ENCODE measurements at places on chromosomes 11 and 22.

GRCh38 chr11:3782963-3783362 is 14.4 kb downstream of the NUP98 start:
- DNase-seq = no peak

DNA sequence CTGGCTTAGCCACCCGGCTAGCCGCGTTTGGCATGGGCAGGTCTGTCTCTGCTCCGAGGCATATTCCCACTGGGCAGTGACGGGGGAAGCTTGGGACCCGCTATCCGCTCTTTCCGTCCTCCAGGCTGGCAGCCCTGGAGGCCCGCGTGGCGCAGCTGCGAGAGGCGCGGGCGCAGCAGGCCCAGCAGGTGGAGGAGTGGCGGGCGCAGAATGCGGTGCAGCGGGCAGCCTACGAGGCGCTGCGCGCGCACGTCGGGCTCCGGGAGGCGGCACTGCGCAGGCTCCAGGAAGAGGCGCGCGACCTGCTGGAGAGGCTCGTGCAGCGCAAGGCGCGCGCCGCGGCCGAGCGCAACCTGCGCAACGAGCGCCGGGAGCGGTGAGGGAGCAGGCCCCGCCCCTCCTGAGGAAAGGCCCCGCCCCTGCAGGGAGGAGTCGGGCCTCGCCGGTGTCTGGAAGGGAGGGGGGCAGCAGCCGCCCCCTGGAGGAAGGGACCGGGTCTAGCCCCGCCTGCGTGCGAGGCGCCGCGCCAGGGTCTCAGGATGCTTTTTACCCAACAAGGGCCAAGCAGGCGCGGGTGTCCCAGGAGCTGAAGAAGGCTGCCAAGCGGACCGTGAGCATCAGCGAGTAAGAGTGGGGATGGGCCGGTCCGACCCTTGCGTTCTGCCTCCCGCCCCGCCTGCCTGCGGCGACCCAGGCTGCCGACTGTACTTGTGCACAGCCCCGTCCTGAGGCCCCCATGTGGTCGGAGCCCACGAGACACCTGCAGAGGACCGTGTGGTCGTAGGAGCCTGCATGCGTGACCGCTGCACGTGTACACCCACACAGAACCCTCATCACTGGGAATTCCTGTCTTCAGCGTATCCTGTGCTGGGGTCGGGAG is 7.9 kb downstream of the ATG16L2 start:
- peak; percentile 85 for DNase-seq

GRCh38 chr11:13487661-13488030 is 8.2 kb downstream of the PTH start:
- DNase-seq = no peak

- no peak for DNase-seq
These were observed 1.5 kb downstream of the OAF start for GRCh38 chr11:120212259-120212878.

GRCh38 chr22:45505991-45506747 is 3.5 kb downstream of the FBLN1 start:
- DNase-seq = no peak

- DNase-seq = no peak
These were observed 9.0 kb upstream of the NUCB2 start for GRCh38 chr11:17267576-17267975.

GRCh38 chr22:38415046-38415445 is 40.0 kb downstream of the KCNJ4 start:
- no peak for DNase-seq

DNA sequence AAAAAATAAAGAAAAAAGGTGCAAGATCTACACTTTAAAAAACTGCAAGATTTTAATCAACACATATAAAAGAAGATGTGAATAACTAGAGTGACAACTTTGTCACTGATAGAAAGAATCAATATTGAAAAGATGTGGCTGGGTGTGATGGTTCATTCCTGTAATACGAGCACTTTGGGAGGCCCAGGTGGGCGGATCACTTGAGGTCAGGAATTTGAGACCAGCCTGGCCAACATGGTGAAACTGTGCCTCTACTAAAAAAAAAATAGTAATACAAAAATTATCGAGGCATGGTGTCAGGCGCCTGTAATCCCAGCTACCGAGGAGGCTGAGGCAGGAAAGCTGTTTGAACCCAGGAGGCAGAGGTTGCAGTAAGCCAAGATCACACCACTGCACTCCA is 21.0 kb upstream of the FBLN1 start:
- DNase-seq = no peak

GRCh38 chr11:34415538-34415937 is 23.2 kb upstream of the CAT start:
- no peak for DNase-seq

DNA sequence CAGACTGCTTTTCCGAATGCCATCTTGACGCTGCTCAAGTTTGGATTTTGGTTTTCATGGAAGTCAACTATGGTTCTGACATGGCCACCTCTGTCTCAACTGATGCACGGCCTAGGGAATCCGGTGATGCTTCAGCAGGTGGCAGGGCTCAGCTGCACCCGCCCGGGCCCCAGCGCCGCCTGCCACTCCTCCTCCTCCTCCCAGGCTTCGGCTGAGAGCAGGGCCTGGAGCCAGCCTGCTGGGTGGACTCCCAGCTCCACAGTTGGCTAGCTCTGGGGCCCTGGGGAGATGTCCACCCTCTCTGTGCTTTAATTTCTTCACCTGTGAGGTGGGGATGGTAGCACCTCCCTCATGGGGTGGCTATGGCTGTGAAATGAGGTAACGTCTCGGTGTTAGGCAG is 20.3 kb upstream of the NFAM1 start:
- no peak for DNase-seq

- DNase-seq = no peak
These were observed 10.7 kb downstream of the PCSK7 start for GRCh38 chr11:117220999-117221774.

GRCh38 chr11:71581826-71582225 is 849 bp downstream of the KRTAP5-11 start:
- DNase-seq = no peak

- no peak for DNase-seq
These were observed 42.3 kb upstream of the ETS1 start for GRCh38 chr11:128629516-128630106.

GRCh38 chr11:15367695-15368094 is 253.0 kb downstream of the INSC start:
- DNase-seq = no peak

DNA sequence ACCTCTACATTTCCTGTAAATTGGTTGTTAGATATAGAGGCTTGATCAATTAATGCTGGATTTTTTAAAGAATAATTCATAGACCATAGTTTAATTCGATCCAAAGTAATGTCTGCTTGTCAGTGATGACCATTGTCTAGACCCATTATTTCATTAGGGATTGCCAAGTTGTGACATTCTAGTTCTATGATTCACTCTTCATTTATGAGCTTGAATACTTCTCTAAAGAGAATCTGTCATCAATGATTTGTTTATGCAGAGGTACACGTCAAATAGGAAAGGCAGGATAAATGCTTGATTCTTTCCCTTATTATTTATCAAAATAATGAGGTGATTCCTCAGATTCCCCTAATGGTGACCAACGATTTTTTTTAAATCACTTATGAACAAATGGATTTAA is 24.0 kb upstream of the ROBO3 start:
- no peak for DNase-seq

GRCh38 chr22:42879371-42880021 is 22.4 kb upstream of the ARFGAP3 start:
- no peak for DNase-seq

DNA sequence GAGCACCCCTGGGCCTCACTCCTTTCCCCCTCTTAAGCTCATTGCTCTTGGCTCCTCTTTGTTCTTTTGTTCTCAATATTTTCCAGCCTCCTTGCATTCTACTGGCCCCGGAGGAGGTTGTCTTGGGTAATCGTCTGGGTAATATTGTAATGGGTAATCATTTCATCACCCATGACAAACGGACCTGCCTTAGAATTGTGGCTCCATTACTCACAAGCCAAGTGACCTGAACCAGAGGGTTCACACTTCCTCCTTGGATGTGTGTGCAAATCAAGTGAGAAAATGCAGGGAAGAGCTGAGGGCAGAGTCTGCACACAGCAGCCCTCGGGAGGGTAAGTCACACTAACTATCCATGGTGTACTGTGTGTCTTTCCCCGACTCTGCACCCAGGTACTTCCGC is 305.0 kb downstream of the BUD13 start:
- DNase-seq = no peak

- DNase-seq = no peak
These were observed 1098.6 kb upstream of the CCDC90B start for GRCh38 chr11:84384731-84385130.

GRCh38 chr11:123374622-123374968 is 55.5 kb upstream of the GRAMD1B start:
- DNase-seq = no peak

GRCh38 chr22:23161574-23161973 is 16.3 kb downstream of the RAB36 start:
- no peak for DNase-seq

- DNase-seq = no peak
These were observed 106.9 kb downstream of the CTNND1 start for GRCh38 chr11:57868491-57868890.

GRCh38 chr11:79447038-79447786 is 6.4 kb upstream of the TENM4 start:
- no peak for DNase-seq

DNA sequence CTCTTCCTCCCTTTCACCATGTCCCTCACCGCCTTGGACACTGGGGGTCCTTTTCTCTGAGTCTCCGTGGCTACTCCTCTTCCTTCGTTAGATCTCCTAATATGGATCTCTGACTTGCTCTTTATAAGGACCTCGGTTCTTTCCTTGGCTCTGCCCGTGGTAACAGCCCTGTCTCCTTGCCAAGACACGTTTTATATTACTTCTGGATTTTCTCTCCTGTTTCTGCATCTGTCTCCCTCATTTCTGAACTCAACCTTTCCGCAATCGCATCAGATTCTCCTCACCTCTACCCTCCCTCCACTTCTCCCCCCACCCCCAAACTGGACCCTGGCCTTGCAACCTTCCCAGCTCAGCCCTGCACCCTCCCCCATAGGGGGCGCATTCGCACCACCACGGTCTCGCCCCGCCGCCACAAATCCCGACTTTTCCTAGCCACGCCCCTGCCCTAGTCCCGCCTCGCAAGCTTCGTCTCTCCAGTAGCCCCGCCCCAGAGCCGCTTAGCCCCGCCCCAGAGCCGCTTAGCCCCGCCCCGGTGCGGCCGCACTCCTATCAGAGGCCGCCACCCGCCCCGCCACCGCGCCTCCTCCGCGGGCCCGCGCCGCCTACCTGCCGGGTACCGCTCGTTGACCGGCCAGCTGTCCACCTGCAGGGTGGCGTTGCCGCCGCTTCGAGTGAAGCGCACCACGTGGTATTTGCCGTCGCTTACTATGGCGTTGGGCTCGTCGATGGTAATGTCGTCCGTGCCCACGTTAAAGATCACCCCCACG is 39.0 kb downstream of the SLC22A12 start:
- DNase-seq = no peak

GRCh38 chr22:42764895-42765363 is 44.3 kb upstream of the A4GALT start:
- DNase-seq = no peak

DNA sequence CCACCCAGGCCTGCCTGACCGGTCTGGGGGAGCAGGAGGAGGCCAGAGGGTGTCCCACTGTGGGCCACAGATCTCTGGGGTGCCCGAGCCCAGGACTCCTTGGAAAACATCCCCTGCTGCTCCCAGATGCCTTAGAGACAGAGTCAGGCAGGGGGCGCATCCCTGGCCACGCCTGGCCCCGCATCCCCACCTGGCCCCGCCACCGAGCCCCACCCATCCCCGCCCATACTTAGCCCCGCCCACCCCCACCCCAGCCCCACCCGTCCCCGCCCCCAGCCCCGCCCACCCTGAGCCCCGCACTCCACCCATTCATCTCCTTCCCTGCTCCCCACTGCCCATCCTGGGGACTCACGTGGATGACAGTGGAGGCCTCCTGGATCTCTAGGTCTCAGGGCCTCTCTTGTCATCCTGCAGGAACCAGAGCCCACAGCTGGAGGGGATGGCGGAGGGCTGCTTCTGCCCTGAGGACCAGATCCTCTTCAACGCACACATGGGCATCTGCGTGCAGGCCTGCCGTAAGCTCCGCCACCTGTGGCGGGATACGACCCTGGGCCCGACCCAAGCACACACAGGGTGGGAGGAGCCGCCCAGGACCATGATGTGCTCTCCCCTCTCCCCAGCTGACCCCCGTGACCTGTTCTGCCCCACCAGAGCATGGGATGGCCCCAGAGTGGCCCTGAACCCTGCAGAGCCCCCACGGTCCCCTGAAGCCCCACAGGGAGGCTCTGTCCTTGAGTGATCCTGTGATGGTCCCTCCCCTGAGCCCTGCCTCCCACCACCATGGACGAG is 33.6 kb downstream of the MUC5B start:
- DNase-seq = no peak

GRCh38 chr22:50084080-50084477 is 1.1 kb downstream of the MLC1 start:
- no peak for DNase-seq

- no peak for DNase-seq
These were observed 522 bp downstream of the CORO1B start for GRCh38 chr11:67442504-67443404.

- no peak for DNase-seq
These were observed 15.4 kb upstream of the TUBA8 start for GRCh38 chr22:18095101-18095805.

- no peak for DNase-seq
These were observed 22.9 kb downstream of the ARHGAP20 start for GRCh38 chr11:110689306-110689705.

DNA sequence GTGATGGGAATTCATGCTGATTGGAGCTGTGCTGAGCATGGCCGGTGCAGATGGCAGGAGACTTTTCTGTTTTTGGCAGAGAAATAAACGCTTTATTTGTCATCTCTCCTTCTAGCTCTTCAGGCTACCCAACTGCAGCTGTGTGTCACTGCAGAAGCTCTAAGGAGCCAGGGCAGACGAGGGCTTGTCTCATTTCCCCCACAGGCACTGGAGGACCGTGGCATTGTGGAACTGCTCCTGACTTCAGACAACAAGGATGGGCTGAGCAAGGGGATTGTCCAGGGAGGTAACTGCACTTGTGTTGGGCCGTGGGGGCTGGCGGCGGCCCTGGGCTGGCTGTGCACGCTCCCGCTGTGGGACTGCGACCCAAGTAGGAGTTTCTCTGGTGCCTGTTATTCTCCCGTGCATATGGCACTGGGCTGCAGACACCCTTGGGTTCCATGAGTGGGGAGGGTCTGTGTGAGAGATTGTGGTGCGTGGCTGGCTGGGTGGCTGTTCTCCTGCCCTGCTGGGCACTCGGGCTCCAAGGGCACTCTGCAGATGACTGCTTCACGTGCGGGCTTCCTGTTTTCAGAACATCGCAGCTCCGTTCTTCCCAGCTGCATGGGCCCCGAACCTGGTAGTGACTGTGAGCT is 27.2 kb downstream of the GLB1L2 start:
- no peak for DNase-seq

- no peak for DNase-seq
These were observed 19.8 kb upstream of the LRRC10B start for GRCh38 chr11:61488651-61489291.

DNA sequence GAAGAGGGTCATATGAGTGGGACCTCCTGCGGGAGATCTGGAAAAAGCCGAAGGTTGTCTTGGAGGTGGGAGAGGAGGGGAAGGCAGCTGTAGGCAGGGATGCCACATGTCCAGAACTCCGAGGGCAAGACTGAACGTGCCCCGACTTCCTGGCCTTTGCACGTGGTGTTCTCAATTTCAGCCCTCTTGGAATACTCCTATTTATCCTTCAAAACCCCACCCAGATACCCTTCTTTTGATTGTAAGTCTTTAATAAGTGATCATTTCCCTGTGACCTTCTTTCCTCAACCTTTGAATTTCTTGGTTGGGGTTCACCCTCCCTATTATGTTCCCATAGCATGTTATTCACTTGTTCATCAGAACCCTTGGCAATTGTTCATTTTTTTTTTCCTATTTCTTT is 95.3 kb upstream of the CRYBB3 start:
- DNase-seq = no peak

GRCh38 chr22:17258015-17258787 is 39.0 kb upstream of the ADA2 start:
- no peak for DNase-seq

Data from stimulated activated CD4-positive, alpha-beta T cell treated with anti-CD3 and anti-CD28 coated beads, Interleukin-15, amount 100 ng/mL, for 1 hour (primary cell).